ENCODE measurements at places on chromosomes 6 and 20. TPM values are rescaled to one million over a fixed set of nuclear protein-coding genes. Genes with fewer than 3 reads are reported as not detected.

Gene TMEM200A
- 0.18 TPM for total RNA-seq

Gene CST2
- total RNA-seq: not detected

DNA sequence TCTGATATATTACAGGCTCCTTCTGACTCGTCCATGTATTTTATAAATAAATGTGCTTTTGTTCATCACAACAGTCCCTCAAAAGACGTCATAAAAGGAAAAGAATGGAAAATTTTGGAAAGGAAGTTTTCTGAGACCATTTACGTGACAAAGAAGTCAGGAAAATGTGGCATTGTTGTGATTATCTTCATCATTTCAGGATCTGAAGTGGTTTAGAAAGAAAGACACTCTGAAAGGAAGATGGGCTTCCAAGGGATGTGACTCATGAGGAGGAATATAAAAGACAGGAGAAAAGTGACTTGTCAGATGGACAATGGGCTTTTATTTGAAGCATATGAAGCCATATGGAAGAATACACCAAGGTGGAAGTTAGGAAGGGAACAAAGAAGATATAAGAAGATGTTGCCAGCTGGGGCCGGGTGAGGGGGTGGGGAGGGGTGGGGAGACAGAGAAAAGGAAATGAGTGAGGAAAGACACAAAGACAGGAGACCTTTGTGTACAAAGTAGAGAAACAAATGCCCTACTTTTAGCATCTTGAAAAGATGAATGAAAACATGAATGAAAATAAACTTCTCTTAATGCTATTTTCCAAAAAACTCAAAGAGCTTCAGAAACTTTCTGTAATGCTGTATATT, 190.3 kb upstream of the PREP start:
- H3K27me3 ChIP-seq: no peaks in the 10 kb centered on the region
- no peaks in the 10 kb centered on the region for H3K36me3 ChIP-seq
- no peak overlapping the region for H3K4me3 ChIP-seq
- no peak overlapping the region for H3K27ac ChIP-seq
- no peaks in the 10 kb centered on the region for H3K4me1 ChIP-seq

DNA sequence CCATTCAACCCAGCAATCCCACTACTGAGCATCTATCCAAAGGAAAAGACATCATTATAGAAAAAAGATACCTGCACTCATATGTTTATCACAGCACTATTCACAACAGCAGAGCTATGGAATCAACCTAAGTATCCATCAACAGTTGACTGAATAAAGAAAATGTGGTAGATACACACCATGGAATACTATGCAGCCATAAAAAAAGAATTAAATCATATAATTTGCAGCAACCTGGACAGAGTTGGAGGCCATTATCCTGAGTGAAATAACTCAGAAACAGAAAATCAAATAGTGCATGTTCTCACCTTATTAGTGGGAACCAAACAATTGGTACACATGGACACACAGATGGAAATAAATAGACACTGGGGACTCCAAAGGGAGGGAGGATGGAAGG, 23.2 kb downstream of the NHSL1 start:
- no peaks in the 10 kb centered on the region for H3K4me1 ChIP-seq
- no peak for DNase-seq
- no peaks in the 10 kb centered on the region for H3K36me3 ChIP-seq
- H3K27me3 ChIP-seq: no peaks in the 10 kb centered on the region

- no peaks in the 10 kb centered on the region for H3K27me3 ChIP-seq
- H3K27ac ChIP-seq: peak overlapping the region; percentile 75
- H3K4me1 ChIP-seq: peaks cover 21% of the 10 kb centered on the region
- peak; percentile 97 for DNase-seq
- H3K36me3 ChIP-seq: no peaks in the 10 kb centered on the region
Observed at GRCh38 chr6:142845624-142846458, 99.1 kb downstream of the HIVEP2 start.

DNA sequence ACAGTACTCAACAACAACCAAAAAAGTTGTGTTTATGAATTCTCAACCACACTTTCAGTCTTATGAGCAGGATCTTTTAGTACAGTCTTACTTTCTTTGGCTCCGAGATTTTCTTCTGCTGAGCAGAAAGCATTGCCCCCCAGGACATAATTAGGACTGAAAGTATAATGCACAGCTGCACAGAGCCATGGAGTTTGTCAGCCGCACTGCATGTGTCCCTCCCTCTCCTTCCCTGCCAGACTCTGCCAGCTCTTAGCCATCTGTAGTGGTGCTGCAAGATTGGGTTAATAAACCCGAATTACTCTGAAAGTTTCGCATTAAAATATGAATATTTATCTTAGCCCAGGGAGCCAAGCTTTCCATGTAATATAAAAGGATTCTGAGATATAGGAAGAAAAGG, 179.6 kb upstream of the PTCHD4 start:
- no peaks in the 10 kb centered on the region for H3K27me3 ChIP-seq
- no peaks in the 10 kb centered on the region for H3K36me3 ChIP-seq
- no peak overlapping the region for H3K4me3 ChIP-seq
- H3K27ac ChIP-seq: no peak overlapping the region
- no peak for DNase-seq
- no peaks in the 10 kb centered on the region for H3K4me1 ChIP-seq

DNA sequence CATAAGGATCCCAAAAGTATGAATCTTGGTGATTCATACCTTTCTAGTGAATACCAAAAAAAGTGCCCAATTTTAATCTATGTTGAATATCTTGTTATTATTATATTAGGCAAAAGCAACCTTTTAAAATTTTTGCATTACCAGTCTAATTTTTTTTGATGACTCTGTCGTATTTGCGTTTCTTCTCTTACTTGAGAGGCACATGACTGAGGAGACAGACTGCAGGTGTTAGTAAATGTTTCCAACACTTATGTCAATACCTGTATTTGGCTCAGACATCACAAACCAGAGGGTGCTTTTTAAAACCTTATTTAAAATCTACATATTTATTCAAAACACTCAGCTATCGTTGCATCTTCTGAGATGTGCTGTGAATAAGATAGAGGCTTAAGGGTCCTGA, 27.1 kb downstream of the ID4 start:
- no peaks in the 10 kb centered on the region for H3K27me3 ChIP-seq
- no peak overlapping the region for H3K27ac ChIP-seq
- no peaks in the 10 kb centered on the region for H3K36me3 ChIP-seq
- H3K4me3 ChIP-seq: no peak overlapping the region
- no peak for DNase-seq

DNA sequence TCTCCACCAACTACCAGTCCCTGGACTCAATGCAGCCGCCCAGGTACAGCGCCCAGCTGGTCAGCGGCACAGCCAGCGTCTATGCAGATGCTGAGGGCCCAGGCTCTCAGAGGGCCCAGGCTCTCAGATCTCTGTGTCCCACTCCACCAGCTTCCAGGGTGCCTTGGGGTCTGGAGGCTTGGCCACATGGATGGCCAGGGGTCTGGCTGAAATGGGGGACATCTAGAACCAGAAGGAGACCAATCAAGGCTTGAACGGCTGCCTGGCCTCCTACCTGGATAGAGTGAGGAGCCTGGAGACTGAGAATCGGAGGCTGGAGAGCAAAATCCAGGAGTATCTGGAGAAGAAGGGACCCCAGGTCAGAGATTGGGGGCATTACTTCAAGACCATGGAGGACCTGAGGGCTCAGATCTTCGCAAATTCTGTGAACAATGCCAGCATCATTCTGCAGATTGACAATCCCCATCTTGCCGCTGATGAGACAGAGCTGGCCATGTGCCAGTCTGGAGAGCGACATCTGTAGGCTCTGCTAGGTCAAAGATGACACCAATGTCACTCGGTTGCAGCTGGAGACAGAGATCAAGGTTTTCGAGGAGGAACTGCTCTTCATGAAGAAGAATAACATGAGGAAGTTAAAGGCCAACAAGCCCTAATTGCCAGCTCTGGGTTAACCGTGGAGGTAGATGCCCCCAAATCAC, 44.1 kb upstream of the GRM4 start:
- H3K27ac ChIP-seq: no peak overlapping the region
- DNase-seq: no peak
- no peaks in the 10 kb centered on the region for H3K27me3 ChIP-seq
- H3K36me3 ChIP-seq: no peaks in the 10 kb centered on the region
- H3K4me3 ChIP-seq: no peak overlapping the region
- no peaks in the 10 kb centered on the region for H3K4me1 ChIP-seq
